CD4-positive, CD25-positive, alpha-beta regulatory T cell (primary cell): ENCODE measurements at places on chromosomes 2 and 18.

GRCh38 chr18:42025974-42026625 lies 71.1 kb downstream of the PIK3C3 start:
- no peak for DNase-seq

DNA sequence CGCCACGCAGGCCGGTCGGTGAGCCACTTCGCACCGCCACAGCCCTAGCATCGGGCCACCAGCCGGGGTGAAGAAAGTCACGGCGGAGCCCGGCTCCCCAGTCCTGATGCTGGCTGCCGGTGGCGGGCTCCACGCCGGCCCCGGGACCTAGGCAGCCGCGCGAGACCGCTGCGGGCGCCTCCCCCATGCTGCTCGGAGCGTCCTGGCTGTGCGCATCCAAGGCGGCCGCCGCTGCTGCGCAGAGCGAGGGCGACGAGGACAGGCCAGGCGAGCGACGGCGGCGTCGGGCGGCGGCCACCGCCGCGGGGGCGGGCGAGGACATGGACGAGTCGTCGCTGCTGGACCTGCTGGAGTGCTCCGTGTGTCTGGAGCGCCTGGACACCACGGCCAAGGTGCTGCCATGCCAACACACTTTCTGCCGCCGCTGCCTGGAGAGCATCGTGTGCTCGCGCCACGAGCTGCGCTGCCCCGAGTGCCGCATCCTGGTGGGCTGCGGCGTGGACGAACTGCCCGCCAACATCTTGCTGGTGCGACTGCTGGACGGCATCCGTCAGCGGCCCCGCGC lies 433 bp downstream of the SH3RF3 start:
- DNase-seq = no peak

DNA sequence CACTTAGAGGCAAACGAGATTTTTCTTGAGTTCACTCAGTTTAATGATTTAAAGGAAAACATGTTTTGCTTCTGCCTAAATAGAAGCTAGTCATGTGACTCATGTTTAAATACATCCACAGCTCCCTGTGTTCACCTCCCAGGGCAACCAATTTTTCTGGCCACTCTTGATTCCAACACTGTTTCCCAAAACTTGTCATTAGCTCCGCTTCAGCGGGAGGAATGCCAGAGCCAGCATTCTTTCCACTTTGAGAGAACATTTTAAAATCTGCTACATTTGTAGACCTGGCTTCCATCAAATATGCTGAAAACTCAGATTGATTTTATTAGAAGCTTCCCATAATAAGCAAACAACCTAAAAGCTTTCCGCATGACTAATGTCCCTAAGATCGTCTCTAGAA lies 2.8 kb upstream of the CYS1 start:
- DNase-seq = no peak

DNA sequence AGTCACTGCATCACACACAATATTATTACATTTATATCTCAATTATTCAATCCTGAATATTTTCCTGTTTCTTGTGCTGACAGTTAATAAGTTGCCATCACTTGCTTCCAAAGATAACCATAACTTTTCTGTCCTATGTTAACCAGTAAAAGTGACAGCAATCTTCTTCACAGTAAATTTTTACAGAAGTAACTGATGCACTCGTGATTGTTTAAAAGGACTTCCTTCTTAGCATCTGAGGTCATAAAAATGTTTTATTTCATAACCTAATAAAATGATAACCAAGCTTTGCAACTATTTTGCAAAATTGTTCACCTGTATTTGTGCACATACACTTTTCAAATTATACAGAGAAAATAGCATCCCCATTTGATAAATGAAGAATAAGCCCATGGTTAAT lies 20.6 kb upstream of the ANKRD62 start:
- DNase-seq = no peak

DNA sequence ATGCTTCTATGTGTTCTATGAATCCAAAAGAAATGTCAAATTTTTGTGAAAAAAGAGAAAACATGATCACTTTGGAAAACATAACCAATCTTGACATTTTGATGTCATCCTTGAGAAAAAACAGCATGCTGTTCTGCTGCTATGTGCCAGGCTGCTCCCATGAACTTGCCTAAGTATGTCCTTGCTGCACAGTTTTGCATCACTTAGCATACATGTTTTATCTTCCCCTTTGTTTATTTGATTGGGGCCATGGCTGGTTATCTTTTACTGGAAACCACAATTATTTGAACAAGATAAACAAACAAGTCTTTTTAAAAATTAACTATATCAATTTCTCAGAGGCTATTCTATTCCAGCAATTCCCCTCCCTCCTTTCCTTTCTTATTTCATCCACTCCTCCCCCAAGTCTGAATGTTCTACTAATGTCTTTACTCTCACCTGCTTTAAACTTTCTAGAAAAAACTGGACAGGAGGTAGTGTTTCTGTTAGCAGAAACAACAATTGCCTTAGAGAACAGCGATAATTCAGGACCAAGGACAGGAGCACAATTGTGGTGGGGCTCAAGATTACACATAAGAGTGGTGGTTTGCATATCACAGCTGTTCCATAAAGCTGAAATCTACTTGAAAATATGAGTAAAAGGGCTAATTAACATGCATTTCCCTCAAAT lies 6.7 kb downstream of the AOX1 start:
- no peak for DNase-seq
